ENCODE measurements at places on chromosomes 16 and 17.

DNA sequence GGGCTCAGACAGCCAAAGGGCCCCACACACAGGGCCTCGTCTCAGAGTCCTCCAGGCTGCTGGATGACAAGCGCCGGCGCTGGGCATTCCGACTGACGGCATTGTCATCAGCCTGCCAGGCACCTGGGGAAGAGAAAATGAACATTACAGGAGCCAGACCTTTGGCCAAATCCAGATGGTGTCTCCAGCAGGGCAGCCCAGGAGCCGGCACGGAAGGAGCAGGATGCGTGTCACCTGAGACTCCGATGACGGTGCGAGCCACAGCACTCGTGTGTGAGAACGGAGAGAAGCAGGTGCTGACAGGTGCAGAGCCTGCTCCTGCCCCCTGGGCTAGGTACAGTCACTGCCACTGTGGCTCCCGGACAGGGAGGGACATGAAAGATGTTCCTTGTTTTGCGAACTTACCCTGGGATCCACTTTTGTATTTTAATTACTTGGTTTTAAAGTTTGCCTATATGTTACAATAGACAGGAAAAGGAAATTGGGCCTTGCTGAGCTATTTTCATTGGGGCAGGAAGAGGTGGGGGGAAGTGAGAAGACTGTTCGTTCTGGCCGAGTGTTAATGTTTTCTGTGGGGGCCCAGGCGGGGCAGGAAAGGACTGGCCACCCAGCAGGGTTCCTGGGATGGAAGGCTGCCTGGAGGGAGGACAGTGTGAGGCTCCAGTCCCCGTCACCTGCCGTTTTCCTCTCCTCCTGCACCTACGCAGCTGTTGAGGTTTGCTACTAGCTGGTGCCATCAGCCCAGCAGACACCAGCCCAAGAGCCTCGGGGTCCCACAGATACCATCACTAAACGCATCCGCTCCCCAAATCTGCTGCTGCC, 4.4 kb upstream of the FOXJ1 start:
- DNase-seq = no peak

DNA sequence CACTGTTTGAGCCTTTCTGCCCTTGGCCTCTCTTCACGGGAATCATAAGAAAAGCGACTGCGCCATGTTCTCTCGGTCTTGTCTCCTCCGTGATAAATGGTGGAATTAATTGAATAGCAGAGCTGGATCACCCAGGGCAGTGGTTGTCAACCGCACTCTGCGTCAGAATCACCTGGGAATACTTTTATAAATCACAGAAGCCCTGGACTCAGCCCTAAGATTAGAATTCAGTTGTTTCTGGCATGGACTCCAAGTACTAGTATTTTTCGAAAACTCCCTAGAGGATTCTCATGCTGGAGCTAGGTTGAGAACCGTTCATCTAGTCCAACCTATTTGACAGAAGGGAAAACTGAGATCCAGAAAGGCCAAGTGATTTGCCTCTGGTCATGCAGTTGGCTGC, 64.1 kb downstream of the SPACA3 start:
- no peak for DNase-seq

DNA sequence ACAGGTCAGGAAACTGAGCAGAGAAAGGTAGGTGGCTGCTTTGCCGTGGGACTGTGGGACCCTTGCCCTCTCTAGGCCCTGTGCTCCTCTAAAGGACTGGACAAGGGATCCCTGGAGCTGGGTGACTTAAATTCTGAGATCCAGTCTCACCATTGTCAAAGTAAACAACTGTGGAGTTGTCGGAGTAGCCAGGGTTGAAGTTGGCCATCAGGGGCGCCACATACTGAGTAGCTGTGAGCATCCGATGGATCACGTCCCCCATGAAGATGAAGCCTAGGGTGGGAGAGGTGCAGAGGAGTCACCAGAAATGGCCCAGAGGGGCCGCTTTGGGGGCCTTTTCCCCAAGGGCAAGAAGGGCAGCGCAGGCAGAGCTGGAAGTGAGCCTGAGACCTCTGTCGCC, 43.5 kb downstream of the PLXDC1 start:
- DNase-seq = no peak

GRCh38 chr16:85862476-85863383, 36.2 kb upstream of the IRF8 start:
- DNase-seq = no peak

DNA sequence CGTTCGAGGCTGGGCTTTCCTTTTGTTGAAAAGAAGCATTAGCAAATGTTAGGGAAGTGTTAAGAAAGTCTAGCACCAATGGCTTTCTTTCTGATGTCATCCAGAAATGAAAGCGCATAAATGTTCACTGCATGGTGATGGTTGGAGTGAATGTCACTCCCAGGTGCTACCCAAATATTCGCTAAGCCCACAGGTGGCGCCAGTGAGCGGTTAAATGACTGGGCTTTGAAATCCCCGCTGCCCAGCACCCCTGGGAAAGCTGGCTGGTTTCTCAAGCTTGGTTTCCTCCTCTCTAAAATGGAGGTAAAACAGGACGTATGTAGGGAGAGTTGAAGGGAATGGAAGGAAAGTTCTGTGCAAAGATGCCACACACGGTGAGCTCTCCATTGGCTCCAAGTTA, 104.4 kb downstream of the IRX5 start:
- DNase-seq = peak; percentile 19

DNA sequence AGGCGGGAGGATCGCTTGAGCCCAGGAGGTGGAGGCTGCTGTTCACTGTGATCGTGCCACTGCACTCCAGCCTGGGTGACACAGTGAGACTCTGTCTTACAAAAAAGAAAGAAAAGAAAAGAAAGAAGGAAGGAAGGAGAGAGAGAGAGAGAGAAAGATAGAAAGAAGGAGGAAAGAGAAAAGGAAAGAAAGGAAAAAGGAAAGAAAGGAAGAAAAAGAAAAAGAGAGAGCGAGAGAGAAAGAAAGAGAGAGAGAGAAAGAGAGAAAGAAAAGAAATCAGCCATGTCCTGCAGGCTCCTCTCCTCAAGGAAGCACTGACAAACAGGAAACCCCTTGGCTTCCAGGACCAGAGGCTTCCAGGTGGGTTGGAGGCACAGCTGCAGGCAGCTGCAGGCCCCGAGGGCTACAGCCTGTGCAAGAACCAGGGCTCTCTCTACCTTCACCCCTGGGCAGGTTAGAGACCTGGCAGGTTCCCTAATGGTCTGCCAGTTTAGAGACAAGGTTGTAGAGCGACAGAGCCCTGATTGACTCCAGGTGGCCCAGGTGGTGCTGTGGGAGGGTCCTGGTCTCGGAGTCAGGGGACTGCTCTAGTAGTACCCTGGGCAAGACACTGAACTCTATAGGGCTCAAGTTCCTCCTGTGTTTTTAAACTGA, 53.8 kb downstream of the PECAM1 start:
- no peak for DNase-seq

- DNase-seq = no peak
Observed at GRCh38 chr17:55580596-55581133, 69.4 kb upstream of the SMIM36 start.

DNA sequence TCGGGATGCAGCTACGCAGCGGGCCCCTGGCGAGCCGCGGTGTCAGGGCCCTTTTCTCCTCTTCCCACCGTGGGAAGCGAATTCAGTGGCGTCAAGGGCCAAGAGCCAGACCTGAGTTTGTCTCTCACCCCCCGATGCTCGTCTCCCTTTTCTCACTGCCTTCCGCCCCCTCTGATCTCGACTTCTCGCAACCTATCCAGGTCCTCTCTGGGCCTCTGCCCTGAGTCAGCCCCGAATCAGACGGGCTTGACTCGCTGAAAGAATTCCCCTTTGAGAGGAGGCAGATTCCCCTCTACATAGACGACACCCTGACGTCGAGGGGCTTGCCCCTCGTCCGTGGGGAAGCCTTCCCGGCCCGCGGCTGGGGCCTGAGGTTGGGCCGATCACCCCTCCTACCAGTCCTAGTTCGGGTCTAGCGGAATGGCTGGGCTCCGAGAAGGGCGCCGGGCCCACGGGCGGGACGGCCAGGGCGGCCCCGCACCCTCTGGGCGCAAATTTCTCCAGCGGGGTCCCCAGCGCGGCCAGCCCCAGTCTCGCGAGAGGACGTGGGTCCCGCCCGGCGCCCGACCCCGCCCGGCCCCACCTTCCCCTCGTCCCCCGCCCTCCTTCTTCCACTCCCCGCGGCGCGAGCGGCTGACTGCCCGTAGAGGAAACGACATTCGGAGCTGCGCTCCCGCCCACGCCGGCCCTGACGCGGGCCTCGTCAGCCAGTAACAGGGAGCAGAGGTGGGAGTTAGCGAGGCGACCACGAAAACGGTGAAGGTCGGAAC, at the start of gene GGNBP2:
Gene GGNBP2, plus strand, starts transcription at position 613 of the 770 bp plus-strand sequence. CDS start 806 bp downstream, outside the sequence.
- peak; percentile 76 for DNase-seq

DNA sequence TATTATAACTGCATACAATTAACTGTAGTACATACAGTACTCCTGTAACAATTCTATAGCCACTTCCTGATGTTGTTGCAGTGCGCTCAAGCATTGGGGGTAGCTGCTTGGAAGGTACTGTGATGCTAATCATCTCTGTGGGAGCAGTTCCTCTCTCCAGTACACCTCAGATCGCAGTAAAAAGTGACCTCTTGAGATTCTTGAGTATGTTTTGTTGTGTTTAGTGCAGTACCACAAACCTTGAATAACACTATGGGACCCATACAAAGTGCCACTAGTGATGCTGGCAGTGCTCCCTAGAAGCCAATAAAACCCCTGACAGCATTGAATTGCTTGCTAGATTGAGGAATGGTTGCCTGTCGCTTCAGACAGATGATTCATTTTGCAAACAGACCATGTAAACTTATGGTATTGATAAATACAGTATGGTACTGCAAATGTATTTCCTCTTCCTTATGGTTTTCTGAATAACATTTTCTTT, 193.0 kb downstream of the SPECC1 start:
- DNase-seq = no peak

DNA sequence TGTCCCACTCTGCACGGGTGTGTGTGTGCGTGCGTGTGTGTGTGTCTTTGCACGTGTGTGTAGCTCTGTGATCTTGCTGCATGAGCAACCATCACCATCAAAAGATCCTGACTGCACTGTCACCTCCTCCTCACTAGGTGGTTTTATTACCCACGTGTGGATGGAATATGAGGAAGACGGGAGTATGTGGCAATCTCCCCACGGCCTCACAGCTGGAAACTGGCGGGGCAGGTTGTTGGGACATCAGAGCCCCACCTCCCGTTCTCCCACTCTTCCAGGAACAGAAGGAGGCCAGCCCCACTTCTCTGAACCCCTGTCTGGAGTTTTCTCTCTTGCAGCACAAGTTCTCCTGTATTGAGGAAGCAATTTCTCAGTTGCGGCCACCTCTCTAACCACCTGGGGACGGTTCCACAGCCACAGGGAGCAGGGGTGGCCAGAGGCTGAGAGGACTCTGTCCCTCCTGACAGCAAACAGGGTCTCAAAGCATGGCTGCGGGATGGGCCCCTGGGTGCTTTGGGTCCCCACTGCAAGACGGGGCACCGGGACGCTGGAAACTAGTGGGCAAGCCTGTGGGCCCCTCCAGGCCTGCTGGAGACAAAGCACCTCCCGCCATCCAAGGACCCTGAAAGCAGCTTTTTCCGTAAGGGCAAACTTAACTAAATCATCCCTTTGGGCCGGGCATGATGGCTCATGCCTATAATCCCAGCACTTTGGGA, 27.9 kb upstream of the ATP2C2 start:
- DNase-seq = no peak

GRCh38 chr17:31449746-31450145, 58.3 kb downstream of the RAB11FIP4 start:
- DNase-seq = no peak

DNA sequence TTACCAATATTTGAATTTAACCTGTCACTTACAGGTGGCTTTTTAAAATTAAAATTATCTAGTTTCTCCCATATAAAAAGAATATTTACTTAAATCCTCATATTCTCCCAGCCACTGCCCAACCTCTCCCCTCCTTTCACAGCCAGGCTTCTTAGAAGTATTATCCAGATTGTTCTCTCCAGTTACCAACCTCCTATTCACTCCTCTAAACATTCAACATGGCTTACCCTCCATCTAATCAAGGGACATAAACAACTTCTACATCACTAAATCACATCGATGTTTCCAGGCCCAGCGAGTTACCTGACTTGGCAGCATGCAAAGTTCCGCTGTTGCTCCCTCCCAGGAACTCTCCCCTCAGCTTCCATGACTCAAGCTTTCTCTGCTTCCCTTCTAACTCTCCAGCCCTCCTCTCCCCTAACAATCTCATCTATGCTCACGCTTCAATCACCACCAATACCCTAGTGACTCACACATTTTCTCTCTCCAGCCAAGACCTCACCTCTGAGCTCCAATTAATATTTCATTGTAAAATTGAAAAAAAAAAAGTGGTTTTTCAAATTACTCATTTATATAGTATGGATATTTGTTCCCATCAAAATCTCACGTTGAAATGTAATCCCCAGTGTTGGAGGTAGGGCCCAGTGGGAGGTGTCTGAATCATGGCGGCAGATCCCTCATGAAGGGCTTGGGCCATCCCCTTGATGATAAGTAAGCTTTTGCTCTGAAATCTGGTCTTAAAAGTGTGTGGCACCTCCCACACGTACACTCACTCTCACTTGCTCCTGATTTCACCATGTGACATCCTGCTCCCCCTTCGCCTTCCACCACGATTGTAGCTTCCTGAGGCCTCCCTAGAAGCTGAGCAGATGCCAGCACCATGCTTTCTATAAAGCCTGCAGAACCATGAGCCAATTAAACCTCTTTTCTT, 88.5 kb downstream of the HELZ start:
- DNase-seq = no peak

- DNase-seq = no peak
Observed at GRCh38 chr16:10951026-10951425, 6.7 kb downstream of the CLEC16A start.

- peak; percentile 71 for DNase-seq
Observed at GRCh38 chr17:1147664-1148063, 32.1 kb downstream of the ABR start.

DNA sequence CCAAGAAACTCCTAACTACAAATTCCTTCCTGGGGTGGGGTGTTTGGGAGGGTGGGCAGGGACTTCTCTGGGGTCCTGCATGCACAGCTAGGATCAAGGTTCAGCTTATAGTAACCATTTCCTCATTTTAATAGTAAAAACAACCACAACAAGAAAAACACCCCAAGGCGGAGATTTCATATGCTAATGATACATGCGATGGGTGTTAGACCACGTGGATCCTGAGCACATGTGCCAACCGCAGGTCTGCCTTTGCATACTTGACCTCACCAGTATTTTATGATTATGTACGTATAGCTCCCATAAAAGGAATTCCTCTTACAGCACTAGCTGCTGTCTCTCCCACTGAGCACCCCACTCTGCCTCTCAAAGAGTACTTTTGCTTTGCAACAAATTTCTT, 1.9 kb downstream of the KRTAP4-11 start:
- no peak for DNase-seq

- DNase-seq = no peak
Observed at GRCh38 chr16:70686376-70687101, 686 bp upstream of the MTSS2 start.

DNA sequence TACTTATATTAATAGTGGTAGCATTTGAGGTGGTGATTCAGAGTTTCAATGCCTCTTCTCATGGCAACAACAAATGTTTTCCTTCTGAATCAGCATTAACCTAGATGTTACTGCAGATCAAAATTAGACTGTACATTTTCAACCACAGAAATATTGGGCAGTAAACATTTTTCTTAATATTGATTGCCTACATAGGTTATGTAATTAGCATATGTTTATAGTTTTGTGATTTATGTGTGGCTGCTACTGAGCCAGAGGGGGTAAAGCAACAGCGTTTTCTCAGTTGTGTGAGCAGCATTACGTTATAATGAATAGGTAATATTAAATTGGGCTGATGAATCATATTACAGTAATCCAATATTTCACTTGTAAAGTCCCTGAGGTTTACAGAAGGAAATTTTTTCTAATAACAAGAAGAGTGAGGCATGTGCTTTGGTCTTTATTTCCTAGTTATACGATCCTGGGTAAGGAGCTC, 18.8 kb upstream of the BMERB1 start:
- DNase-seq = no peak

- DNase-seq = no peak
Observed at GRCh38 chr17:66715076-66715675, 119.7 kb upstream of the CACNG5 start.
